ENCODE measurements at places on chromosomes 4 and X.

DNA sequence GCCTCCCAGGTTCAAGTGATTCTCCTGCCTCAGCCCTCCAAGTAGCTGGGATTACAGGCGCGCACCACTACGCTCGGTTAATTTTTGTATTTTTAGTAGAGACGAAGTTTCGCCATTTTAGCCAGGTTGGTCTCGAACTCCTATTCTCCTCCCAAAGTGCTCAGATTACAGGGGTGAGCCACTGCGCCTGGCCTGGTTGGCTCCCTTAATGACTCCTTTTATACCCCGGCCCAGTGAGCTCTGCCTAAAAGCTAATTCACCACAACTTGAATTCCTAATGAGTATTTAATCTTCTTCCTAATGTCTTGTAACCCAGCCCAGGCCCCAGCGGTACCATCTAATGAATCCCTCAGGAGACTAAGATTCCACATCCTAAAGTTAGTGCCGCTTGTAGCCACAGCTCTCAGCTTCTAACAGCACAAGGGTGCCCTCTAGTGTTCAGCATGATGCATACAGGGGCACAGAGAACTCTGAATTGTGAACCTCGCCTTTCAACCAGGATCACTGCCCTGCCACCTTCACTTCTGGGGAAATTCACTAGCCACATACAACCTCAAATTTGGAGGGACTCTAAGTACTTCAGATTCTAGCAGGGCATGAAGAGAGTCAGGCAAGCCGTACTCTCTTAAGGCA lies 89.5 kb downstream of the OR13H1 start:
- DNase-seq: peak; percentile 74

DNA sequence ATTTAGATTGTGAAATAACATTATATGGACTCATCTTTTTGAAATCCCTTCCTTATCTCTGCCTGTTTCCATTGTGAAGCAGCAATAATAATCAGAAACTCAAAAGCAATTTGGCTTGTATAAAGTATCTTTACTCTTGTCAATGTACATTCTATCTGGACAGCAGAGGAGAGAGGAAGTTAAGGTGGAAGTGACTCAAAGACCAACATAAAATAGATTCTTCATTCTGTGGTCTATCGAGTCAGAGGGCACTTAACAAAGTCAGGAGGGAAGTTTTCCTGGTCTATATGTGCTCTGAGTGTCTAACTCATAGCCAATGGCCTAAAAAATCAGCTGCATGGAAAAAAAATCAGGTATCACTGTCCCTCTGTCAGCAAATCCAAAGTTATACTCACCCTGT lies 155.5 kb downstream of the EMCN start:
- peak; percentile 2 for DNase-seq

GRCh38 chr4:34649716-34650115 lies 1594.6 kb downstream of the ARAP2 start:
- no peak for DNase-seq

- no peak for DNase-seq
These were observed 56.7 kb downstream of the FAM114A1 start for GRCh38 chr4:38924353-38924752.

DNA sequence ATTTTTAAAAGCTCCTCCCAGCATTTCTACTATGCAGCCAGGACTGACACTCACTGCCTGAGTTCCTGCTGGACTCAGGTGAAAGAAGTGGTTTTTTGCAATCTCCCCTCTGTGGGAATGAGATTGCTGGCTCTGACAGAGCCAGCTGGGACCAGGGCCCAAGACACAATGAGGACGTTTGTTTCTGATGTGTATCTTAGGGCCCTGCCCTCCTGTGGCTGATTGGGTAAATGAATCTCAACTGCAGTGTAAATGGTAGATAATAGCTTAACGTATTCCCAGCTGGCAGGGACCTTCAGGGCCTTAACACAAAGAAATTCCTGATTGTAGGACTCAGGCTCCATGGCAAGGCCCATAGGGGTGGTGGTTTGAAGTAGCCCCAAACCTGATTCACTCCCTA lies 85.8 kb upstream of the PRPS1 start:
- peak; percentile 44 for DNase-seq

GRCh38 chr4:184406958-184407391 lies 67.4 kb downstream of the IRF2 start:
- DNase-seq: no peak

- DNase-seq: peak; percentile 9
These were observed 455.4 kb upstream of the ADGRL3 start for GRCh38 chr4:60744767-60745166.

DNA sequence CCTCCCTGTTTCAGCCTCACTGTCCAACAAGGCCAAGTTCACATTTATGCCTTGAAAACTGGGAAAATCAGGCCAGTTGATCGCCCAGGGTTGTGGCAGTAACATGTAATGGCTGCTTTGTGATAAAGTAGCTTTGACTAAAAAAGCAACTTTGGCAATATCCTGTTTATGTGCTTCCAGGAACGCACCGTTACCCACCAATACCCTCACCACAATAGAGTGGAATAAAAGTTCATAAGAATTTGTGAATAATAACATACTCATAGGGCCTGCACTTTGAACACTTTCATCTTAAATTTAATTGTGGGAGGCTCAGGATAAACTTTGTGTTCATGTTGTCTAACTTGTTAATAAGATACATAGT lies 80.7 kb upstream of the MAML3 start:
- no peak for DNase-seq

DNA sequence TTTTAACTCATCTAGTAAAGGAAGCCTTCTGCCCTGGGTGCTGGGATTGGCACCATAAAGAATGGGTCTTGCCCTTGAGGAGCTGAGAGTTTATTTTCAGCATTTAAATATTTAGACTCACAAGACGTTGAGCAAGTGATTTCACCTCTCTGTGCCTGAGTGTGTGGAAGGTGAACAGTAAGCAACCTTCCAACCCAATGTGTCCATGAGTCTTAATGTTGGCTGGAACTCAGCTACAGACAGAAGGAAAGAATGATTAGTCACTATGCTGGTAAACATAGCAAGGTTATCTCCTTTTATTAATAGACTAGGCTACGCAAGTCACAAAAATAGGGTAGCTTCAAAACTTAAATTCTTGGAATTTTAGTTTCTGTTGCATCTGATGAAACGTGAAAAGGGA lies 277.4 kb upstream of the GATB start:
- peak; percentile 83 for DNase-seq

- DNase-seq: no peak
These were observed 327.8 kb downstream of the PDGFC start for GRCh38 chr4:156643826-156644225.

DNA sequence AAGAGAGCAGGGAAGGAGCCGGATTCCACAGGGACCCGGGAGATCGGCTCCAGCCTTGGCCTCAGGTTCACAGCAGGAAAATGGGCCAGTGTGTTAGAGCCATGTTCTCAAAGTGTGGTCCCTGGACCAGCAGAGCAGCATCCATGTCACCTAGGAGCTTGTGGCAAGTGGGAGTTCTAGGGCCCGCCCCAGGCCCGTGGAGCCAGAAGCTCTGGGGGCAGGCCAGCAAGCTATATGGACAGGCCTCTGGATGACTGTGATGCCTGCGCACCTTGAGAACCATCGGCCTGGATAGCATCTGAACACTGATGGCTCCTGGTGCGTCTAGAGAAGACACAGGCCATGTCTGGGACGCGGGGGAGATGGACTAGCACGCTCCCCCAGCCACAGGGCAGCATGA lies 33.7 kb downstream of the SH3TC1 start:
- no peak for DNase-seq

- no peak for DNase-seq
These were observed 31.1 kb downstream of the FGFBP1 start for GRCh38 chr4:15907430-15907829.

DNA sequence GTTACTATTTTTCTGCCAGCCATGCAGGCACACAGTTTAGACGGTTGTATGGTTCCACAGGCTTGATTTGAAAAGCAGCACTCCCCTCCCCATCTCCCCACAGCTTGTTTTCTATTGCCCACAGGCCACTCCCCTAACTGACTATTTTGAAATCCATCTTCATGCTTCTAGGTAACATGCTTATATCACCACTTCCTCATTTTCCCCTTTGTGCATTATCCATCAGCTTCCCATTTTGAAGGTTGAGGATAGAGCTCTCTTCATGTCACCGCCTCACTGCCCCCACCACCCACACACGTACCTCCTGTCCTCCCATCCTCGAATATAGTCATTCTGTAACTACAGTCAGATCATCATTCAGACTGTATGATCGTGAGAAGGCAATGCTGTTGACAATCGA lies 224.7 kb downstream of the MID1 start:
- DNase-seq: no peak

DNA sequence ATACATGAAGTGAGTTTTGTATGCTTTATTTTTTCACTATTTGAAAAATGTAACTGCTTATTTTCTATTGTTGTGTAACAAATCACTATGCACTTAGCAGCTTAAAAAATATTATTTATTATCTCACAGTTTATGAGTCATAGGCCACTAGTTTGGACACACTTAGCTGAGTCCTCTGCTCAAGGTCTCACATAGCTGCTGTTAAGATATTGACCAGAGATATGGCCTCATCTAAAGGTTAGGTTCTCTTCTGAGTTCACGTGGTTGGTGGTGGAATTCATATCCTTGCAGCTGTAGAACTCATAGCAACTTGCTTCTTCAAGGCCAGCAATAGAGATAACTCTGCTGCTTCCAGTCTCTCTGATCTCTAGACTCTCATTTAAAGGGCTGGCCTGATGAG lies 534.4 kb downstream of the SPRY1 start:
- DNase-seq: no peak

DNA sequence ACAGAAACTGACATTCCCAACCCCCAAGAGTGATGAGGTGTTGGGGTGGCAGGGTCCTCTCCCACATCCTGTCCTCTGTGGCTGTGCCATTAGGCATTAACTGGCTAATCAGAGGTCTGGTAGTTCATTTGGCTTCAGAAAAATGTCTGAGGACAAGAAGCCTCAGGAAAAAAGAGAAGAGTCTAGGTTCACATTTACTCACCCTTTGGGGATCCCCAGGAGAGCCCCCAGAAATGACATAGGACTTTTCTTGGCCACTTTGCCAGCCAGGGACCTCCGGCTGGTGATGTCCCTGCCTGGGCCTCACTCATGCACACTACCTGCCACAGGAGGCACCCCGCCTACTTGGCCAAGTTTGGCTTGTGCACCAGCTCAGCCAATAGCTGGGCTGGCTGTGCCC lies 173.0 kb downstream of the RBM46 start:
- no peak for DNase-seq

DNA sequence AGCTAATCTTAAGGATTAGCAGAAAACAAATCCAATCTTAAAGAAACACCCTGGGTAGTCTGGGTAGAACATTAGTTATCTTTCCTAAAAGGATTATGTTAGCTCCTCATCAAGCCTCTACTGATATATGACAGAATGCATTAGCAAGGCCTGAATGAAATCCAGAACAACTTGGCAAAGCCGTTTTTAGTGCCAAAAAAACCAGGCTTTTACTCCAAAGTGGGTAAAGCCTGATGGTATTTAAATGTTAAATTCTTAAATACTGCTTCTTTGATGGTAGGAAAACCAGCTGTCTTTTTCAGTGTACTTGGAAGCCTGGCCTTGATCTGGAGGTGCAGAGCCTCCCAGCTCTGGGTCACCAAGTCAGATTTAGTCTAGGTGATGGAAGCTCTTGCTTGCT lies 120.4 kb downstream of the GATB start:
- no peak for DNase-seq

- DNase-seq: no peak
These were observed 50.2 kb upstream of the GRID2 start for GRCh38 chr4:92253550-92253949.

DNA sequence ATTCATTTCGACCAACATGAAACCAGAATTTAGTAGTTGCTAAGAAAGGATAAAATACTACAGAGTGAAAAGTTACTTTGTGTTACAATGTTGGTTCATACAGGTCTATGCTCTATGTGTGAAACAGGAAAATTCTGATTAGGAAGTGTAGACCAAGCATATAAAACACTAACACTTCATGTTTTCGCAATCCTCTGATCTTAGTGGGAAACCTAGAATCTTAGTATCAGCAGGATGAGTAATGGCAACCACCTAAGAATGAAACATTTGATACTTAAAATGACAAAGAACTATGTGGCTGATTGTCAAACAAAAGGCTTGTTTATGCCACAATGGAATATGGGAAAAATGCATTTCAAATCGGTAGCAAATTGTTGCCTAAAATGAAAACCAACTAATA lies 116.1 kb downstream of the AMMECR1 start:
- DNase-seq: peak; percentile 58

- DNase-seq: no peak
These were observed 148.0 kb downstream of the USP46 start for GRCh38 chr4:52510939-52511565.

GRCh38 chr4:133598779-133599178 lies 449.7 kb downstream of the PCDH10 start:
- no peak for DNase-seq

DNA sequence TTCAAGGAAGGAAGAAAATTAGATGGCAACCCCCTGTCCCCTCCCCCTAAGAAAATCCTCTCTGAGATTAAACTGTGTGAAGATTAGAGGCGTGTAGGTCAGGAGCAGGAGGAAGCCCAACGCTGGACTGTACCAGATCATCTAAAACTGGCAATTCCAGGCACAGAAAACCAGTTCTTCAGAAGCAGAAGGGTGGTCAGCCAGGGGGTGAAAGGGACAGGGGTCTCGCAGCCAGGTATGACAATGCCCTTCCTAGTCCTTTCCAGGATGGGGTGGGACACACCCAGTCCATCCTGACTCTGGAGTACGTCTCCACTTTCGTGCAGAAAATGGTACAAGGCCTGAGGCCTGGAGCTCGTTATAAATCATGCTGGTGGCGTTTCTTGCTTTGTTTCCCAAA lies 3.3 kb upstream of the RHOH start:
- DNase-seq: no peak

- peak; percentile 59 for DNase-seq
These were observed 40.4 kb downstream of the COL4A6 start for GRCh38 chrX:108397627-108398391.

DNA sequence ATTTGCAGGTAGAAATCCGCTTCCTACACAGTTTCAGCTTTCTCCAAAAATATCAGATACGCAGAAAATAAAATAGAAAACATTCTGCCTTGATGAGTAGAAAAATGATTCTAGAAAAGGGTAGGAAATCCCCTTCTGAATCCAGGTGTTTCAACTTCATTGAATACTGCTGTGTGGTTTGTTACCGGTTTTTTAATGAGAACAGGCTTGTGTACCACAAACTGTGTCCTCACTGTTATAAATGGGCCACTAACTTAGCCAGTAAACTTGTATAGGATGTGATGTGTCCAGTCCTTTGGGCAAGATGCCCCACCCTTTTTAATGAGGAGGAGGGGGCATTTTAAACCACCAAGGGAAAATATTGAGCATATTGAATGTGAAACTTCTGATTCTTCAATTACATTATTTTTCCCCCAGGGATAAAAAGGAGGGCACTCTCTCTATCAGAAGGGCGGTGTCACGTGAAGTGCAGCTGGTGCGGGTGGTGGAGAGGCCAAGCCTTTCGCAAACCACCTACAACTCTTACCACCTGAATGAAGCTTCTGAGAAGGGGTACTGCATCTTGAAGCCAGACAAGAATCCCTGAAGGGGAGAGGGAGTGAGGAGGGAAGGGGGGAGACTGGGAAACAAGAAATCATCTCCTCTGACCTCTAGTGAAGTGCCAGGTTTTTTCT lies 4.5 kb downstream of the CXXC4 start:
- DNase-seq: no peak

- no peak for DNase-seq
These were observed 32.0 kb downstream of the HAND2 start for GRCh38 chr4:173498023-173498422.

- DNase-seq: peak; percentile 93
These were observed 278.6 kb upstream of the DIPK2B start for GRCh38 chrX:45479196-45479834.

All from M059J (cell line).